ENCODE measurements at places on chromosomes 5 and 9.
A peak's percentile ranks its signal among the peaks of the same experiment; 100 is the strongest.

DNA sequence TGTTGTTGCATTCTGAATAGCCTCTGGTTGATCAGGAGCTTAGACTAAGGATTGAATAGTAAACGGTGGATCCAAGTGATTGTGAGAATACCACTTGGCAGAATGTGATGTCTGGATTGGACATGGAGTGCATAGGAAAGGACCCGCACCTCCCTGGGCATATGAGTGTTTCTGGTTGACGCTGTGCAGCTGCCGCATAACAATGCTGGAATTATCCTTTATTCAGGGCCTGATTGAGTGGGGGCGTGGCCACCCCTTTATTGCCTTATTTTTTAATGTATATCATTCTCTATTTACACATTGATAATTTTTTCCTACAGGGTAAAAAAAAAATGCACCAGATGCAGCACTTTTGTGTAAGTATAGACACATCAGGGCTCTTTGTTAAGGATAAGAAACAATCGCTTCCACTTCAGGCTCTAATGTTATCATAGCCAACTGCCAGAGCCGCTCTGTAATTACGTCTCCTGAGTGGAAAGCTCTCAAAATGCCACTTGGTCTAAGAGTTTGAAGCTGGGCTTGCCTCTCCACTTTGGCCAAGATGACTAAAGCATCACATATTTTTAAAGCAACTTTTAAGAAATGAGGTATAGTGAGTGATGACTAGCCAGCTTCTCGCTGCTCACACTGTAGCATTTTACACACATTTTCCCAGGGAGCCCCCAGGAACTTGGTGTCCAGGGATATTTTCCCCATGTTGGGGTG is 5.7 kb downstream of the FGD3 start:
- DNase-seq: no peak
- peaks cover 2% of the 10 kb centered on the region for H3K27me3 ChIP-seq
- H3K4me3 ChIP-seq: no peak overlapping the region
- peaks cover 48% of the 10 kb centered on the region for H3K4me1 ChIP-seq
- no peaks in the 10 kb centered on the region for H3K36me3 ChIP-seq

DNA sequence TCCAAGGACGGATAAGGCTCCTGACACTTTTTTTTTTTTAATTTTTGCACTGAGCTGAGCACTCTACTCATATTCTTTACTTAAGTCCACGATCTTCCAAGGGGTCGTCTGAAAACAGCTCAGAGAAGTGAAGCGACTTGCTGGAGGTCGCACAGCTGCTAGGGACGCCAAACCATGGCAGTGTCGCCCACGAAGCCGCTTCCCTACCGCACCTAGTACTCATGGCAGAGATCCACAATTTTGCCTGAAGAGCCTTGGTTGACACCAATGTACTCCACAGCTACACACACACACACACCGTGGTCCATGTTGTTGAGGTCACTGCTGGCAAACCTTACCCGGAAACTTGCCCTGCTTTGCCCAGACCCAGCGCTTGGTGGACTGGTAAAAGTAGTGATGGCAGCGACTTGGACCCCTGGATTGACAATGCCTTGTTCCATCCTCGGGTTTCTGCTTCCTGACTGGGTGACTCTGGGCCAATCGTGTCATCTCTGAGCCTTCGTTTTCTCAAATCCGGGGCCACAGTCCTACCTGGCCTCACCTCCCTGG is 521 bp upstream of the SLIT3 start:
- no peak overlapping the region for H3K4me3 ChIP-seq
- H3K36me3 ChIP-seq: no peaks in the 10 kb centered on the region
- H3K4me1 ChIP-seq: no peaks in the 10 kb centered on the region
- no peaks in the 10 kb centered on the region for H3K27me3 ChIP-seq
- no peak for DNase-seq
- no peak overlapping the region for H3K27ac ChIP-seq

DNA sequence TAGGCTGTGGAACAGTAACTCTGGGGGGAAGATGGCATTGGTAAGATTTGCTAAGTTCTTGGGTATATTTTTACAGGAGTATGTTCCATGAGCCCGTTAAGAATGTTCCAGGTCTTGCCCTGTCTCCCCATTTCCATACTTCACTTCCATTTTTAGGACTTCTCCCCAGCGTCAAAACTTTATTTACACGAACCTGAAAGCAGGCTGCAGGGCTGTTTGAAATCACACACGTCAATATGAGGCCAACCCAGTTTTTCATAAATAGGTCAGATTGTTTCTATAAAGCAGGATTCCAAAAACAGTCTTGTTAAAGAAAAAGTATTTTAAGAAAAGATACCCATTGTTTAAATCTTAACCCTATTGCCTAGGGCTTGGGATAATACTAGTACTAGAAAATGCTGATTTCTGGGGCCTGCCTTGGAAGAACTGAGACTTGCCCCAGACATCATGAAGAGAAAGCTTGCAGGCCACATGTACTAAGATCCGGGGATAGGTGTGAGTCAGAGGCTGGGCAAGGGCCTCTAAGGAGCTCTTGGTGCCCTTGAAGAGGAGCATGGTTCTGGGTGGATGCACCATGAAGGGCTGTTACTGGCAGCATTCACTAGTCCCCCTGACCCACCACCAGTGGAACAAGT is 24.2 kb downstream of the TRIO start:
- no peak overlapping the region for H3K4me3 ChIP-seq
- no peaks in the 10 kb centered on the region for H3K27me3 ChIP-seq
- peaks cover 18% of the 10 kb centered on the region for H3K4me1 ChIP-seq
- H3K27ac ChIP-seq: peak overlapping the region; percentile 45

DNA sequence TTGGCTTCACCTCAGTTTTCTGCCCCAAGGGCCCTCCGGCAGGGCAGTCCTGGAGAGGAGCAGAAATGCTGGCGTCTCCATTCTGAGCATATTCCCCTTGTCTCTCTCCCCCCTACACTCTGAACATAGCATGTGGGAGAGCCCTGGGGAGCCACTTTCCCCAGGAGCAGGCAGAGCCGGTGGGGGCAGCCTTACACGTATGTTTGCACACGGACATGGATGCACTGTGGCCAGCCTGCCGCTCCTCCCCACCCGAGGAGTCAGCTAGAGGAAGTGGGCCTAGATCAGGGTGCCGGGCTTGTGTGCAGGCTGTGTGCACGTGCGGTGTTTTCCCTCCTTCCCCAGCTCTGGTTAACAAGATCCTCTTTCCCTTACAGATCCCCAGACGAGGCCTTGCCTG is 25.4 kb upstream of the POMT1 start:
- no peak overlapping the region for H3K4me3 ChIP-seq
- H3K36me3 ChIP-seq: peaks cover 87% of the 10 kb centered on the region
- no peak overlapping the region for H3K27ac ChIP-seq
- H3K4me1 ChIP-seq: no peaks in the 10 kb centered on the region
- no peaks in the 10 kb centered on the region for H3K27me3 ChIP-seq

DNA sequence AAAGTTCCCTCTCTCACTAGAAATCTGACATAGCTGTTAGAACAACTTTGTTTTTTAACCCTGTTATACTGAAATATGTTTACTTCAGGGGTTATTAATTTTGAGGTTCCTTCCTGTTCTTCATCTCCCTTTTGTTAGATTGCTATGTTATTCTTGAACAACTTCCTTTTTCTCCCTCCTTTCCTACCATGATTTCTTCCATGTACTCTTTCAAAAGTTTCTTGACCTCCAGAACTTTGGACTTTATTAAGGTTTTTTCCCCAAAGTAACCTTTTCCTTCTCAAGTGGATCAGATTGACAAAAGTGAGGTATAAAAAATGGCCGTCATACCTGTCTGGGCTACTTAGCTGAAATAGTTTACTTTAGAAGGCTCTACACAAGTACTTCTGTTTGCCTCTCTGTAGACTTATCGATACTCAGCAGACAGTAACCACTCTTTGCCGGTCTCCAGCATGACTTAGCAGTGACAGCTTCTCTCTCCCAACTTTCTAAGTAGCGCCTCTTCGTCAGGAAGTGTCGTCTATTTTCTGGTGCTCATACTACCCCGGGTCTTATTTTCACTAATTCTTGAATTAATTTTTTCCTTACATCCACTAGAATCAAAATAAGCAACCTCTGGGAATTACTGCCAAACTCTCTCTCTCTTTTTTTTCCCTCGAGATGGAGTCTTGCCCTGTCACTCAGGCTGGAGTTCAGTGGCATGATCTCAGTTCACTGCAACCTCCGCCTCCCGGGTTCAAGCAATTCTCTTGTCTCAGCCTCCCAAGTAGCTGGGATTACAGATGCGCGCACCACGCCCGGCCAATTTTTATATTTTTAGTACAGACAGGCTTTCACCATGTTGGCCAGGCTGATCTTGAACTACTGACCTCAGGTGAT is 19.7 kb downstream of the NFIL3 start:
- DNase-seq: no peak
- peaks cover 1% of the 10 kb centered on the region for H3K36me3 ChIP-seq
- peaks cover 7% of the 10 kb centered on the region for H3K4me1 ChIP-seq

DNA sequence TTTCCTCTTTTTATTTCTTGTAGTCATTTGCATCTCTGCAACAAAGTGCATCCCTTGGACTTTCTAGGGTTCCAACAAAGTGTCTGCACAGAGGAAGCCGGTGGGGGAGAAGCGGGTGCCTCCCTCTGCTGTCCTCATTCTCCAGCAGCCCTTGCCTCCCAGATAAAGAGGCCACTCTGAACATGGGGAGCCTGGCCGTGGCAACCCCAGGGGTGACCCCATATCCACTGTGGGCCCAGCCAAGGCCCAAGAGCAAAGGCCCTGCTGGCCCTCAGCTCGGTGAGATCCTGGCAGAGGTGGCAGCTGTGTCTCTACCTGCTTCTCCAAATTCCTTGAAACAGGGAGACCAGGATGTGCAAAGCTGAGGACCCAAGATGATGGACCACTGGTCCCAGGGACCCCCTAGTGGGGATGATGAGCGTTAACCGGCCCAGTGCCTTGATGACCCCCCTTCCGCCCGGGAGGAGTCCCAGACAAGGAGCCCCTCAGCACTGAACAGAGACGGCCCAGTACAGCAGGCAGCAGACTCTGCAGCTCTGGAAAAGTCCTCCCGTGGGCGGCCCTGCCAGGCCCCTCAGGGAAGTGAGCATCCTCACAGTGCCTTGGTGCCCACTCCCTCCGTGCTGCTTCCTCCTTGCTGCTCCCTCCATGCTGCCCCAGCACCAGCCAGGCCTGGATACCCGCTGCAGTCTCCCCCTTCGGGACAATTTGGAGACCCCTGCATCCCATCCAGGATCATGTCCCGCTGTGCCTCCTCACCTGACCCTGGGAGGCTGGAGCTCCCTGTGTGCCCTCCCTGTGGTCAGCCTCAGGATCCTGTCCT is 62.5 kb downstream of the MRPL36 start:
- H3K4me1 ChIP-seq: no peaks in the 10 kb centered on the region
- H3K4me3 ChIP-seq: no peak overlapping the region
- no peaks in the 10 kb centered on the region for H3K36me3 ChIP-seq
- H3K27me3 ChIP-seq: no peaks in the 10 kb centered on the region
- H3K27ac ChIP-seq: no peak overlapping the region

- H3K4me1 ChIP-seq: no peaks in the 10 kb centered on the region
- no peak overlapping the region for H3K4me3 ChIP-seq
- H3K36me3 ChIP-seq: no peaks in the 10 kb centered on the region
Observed at GRCh38 chr5:53291528-53291927, 182.0 kb upstream of the MOCS2 start.

GRCh38 chr5:53430618-53431252 is 49.7 kb upstream of the FST start:
- no peaks in the 10 kb centered on the region for H3K27me3 ChIP-seq
- no peak overlapping the region for H3K27ac ChIP-seq
- no peak overlapping the region for H3K4me3 ChIP-seq
- H3K36me3 ChIP-seq: no peaks in the 10 kb centered on the region
- no peaks in the 10 kb centered on the region for H3K4me1 ChIP-seq

DNA sequence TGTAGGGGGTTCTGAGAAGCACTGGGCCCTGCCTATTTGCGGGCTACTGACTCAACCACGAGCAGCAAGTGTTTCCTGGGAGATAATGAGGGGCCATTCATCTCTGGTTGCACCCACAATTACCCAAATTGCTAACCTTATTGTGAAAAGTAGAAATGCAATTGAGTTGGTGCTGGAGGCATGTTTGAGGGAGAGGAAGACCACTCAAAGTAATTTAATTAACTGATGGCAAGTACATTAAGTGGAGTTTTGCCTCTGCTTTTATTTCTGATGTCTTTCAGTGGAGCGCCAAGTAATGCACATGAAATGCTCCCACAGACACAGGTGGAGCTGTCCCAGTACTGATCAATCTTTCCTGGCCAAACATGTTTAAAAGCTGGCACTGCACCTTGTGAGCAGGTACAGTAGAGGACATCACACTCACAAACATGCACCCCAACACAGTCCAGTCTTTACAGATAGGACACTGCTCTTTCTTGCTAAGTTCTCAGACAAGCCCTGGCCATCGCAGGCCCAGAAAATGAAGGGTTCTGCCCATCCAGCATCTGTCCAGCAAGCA is 195.4 kb downstream of the HSPA4 start:
- H3K27me3 ChIP-seq: no peaks in the 10 kb centered on the region
- H3K36me3 ChIP-seq: no peaks in the 10 kb centered on the region
- no peak overlapping the region for H3K4me3 ChIP-seq
- no peak overlapping the region for H3K27ac ChIP-seq

GRCh38 chr5:21783074-21783679 is 1070.0 kb downstream of the CDH12 start:
- no peaks in the 10 kb centered on the region for H3K36me3 ChIP-seq
- H3K27me3 ChIP-seq: no peaks in the 10 kb centered on the region

- H3K4me3 ChIP-seq: no peak overlapping the region
Observed at GRCh38 chr9:92176068-92176799, 61.0 kb upstream of the SPTLC1 start.

DNA sequence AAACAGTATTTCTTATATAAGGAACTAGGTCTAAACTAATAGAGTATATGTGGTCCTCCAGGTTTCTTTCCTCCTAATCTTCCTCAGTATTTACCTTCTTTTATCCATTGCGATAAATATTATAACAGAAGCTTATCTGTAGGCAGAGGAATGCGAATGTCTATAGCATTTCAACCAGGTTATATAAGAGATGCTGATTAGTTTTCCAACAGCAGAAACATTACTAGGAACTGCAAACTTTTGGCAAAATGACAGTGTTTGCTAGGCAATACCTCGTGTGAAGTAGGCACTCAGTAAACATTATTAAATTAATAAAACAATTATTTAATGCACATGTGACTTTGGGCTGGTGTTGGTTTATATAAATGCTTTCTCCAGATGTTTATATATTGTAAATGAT is 206.5 kb downstream of the GABRB2 start:
- H3K27me3 ChIP-seq: no peaks in the 10 kb centered on the region
- no peaks in the 10 kb centered on the region for H3K36me3 ChIP-seq
- no peak overlapping the region for H3K27ac ChIP-seq
- no peak for DNase-seq
- H3K4me1 ChIP-seq: no peaks in the 10 kb centered on the region

GRCh38 chr5:65730910-65731309 is 8.9 kb downstream of the NLN start:
- no peaks in the 10 kb centered on the region for H3K27me3 ChIP-seq
- no peaks in the 10 kb centered on the region for H3K36me3 ChIP-seq
- H3K4me3 ChIP-seq: no peak overlapping the region
